ENCODE measurements at places on chromosomes 16 and 17.

- DNase-seq: no peak
These were observed 862 bp downstream of the DCAKD start for GRCh38 chr17:45050481-45051059.

DNA sequence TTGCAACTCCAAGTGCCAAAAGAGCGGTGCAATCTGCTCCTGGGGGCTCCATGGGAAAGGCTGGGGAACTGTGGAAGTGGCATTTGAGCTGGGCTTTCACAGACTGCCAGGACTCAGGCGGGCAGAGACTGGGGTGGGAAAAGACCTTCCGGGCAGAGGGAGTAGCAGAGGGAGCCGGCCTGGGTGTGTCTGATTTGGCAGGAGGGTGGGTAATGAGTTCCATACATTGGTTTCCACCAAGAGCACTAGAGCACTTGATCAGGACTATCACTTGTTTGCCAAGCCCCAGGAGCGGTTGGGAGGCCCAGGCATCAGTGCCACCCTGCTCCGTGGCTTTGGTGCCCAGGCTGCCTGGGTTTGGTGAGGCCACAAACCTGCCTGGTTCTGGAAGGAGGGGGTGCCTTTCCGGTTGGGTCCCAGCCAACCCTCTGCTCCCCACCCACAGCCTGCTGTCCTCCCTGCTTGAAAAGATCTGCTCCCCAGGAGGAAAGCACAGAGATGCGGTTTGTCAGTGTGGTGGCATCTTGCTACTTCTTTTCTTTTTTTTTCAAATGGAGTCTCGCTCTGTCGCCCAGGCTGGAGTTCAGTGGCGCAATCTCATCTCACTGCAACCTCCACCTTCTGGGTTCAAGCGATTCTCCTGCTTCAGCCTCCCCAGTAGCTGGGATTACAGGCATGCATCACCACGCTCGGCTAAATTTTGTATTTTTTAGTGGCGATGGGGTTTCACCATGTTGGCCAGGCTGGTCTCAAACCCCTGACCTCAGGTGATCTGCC is 3.5 kb upstream of the TRIM47 start:
- DNase-seq: no peak

DNA sequence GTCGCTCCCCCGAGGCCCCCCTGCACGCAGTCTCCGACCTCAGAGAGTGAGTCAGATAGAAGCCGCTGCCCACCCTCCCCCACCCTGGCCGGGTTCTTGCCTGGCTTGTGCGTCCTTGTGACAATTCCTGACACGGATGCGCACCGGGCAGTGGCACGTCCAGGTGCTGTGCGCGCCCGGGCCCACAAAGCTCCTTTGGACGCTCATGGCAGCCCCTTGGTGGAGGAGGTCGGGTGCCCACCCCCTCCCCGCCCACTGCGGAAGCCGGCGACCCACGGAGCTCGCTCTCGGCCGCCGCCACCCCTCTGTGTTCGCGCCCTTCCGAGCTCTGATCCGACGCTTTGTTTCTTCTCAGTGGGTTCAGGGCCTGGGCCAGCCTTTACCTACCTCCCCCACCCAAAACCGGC is 662 bp upstream of the TUBB3 start:
- DNase-seq: no peak

DNA sequence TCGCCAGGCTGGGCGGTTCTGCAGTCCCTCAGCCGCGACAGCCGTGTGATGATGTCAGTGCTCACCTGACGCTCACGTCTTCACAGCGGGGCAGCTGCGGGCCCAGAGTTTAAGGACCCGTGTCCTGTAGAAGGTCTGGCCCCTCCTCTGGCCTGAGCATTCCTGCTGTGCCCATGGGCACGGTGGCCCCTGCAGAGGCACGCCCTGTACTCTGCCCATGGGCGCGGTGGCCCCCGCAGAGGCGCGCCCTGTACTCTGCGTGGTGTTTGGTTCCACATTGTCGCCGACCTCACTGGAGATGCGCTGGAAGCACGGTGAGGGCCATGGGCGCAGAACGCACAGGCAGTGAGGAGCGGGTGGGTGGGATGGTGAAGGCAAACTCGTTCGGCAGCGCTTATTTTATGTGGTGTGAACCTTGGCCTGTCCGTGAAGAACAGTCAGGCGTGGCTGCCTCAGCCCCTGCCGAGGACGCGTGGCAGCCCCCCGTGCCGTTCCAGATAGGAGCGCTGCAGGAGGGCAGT is 122.0 kb downstream of the BANP start:
- DNase-seq: no peak

DNA sequence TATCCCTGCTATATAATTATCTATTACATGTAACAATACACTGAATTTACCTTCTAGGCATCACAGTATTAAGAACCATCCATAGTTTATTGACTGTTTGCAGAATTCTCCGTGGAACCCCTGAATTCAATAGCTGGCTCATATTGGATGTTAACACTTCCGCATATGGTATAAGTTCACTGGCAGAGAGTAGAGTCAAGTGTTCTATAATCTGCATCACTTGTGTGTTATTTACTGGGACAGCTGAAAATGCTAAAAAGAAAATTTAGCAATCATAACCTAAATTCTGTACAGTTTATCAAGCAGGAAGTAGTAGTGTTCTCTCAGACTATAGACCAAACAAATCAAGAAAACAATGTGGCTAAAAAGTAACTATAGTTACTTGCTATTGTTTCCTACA is 14.5 kb upstream of the BRIP1 start:
- no peak for DNase-seq

Data from stimulated activated CD8-positive, alpha-beta memory T cell treated with anti-CD3 and anti-CD28 coated beads, Interleukin-4, amount 100 ng/mL, for 4 hours (primary cell).